ENCODE measurements at places on chromosomes 6 and 20. TPM values are rescaled to one million over a fixed set of nuclear protein-coding genes. Genes with fewer than 3 reads are reported as not detected.

NPBWR2 gene
- not detected for polyA plus RNA-seq

SCRT2 gene
- not detected for polyA plus RNA-seq

MCHR2 gene
- polyA plus RNA-seq: not detected

PHACTR3 gene
- 0.10 TPM for polyA plus RNA-seq

DNA sequence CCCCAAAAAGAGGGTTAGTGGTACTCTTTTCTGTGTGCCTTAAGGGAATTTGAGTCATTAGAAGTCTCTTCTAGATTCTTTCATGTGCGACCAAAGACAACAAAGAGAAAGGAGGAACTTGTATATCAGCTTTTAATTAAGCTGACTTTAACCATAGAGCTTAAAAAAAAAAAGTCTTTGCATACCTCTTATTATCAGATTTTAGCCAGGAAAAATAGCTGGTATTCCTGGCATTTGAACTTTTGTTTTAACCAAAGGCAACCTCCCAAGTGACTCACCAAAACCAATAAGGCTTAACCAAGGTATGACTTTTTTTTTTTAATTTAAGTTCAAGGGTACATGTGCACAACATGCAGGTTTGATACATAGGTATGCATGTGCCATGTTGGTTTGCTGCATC is 375.0 kb downstream of the CDC5L start:
- no peak for DNase-seq

DNA sequence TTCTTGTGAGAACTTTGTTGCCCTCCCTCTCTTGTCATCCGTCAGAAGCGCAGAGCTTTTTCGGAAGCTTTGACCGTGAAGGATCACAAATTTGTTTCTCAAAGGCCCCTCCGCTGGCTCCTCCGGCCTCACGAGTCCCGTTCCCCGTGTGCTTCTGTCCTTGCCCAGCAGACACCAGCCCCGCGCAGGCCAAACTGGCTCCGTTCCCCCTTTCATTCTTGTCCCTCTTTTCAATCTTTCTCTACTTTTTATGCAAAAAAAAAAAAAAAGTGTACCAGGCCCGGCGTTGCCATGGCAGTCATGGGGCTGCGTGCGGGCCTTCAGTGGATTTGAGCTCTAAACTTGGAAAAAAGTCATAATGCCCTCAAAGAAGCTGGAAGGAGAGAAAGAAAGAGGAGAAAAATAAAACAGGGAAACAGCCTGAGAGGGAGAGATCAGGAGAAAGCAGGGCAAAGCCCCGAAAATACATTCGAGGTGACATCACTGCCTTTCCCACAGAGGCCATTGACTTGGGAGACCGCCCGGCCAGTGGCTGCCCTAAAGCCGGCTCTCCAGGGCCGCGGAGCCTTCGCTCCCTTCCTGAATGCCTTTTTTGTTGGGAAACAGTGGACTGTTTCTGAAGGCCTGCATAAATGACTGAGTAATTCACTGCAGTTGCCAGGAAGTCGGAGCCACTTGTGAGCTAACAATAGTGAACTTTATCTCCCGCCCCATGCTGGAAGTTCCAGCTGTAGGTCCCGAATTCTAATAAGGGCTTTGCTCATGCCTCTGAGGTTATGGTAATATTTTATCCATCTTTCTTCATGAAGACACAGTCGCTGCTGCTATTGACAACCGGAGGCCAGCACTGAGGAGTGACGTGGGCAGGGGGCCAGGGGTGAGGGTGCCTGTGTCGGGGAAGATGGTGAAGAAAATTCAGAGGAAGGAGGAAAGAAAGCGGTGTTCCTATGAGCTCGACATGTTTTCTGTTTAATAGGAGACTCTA is 670.9 kb downstream of the QKI start:
- peak; percentile 82 for DNase-seq

DNA sequence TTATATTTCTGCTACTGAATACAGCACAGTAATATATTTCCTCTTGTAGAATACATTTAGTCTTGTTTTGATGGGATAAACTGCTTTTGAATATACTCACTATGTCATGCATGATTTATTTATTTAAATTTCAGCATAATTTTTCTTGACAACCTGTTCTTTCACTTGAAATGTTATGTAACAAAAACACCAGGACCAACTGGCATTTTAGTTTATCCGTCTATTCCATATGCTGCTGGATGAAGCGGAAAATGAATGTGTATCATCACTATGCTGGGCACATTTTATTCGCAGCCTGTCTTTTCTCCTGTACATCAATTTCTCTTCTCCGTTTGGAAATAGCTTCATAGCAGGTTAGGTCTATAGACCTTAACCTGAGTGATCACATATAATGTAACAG is 206.8 kb upstream of the PLCB4 start:
- no peak for DNase-seq

- DNase-seq: no peak
Observed at GRCh38 chr6:16884526-16884925, 123.3 kb upstream of the ATXN1 start.

DNA sequence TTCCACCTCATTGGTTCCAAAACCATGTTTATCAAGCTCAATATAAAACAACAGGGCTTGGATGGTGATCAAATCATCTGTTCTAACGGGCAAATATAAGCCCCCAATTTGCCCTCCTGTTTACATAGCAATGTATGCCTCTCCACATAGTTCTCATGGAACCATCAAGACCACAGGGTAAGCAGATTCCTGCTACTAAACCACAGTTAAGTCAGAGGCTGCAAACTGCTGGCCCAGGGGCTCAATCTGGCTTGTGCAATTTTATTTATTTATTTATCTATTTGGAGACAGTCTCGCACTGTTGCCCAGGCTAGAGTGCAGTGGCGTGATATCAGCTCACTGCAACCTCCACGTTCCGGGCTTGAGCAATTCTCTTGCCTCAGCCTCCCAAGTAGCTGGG is 18.9 kb upstream of the MTHFD1L start:
- no peak for DNase-seq

DNA sequence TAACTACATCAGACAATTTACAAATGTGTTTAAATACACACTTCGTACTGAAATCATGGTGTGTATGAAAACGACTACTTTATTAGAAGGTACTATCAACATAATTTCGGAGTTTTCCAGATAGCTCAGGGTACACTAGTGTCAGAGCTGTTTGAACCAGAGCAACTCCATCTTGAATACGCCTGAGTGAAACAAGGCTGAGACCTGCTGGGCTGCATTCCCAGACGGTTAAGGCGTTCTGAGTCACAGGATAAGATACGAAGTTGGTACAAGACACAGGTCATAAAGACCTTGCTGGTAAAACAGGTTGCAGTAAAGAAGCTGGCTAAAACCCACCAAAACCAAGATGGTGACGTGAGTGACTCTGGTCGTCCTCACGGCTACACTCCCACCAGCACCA is 167.6 kb downstream of the THBS2 start:
- no peak for DNase-seq

DNA sequence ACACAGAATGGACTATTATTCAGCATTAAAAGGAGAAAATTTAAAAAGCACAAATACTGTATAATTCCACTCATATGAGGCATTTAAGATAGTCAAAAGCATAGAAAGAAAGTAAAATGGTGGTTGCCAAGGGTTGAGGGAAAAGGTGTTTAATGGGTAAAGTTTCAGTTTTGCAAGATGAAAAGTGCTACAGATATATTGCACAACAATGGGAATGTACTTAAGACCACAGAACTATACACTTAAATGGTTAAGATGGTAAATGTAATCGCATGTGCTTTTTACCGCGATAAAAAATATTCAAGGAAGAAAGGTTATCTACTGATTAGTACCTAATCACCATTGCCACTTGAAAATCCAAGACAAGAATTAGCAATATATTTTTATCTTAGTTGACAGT is 71.8 kb upstream of the NOX3 start:
- DNase-seq: no peak

DNA sequence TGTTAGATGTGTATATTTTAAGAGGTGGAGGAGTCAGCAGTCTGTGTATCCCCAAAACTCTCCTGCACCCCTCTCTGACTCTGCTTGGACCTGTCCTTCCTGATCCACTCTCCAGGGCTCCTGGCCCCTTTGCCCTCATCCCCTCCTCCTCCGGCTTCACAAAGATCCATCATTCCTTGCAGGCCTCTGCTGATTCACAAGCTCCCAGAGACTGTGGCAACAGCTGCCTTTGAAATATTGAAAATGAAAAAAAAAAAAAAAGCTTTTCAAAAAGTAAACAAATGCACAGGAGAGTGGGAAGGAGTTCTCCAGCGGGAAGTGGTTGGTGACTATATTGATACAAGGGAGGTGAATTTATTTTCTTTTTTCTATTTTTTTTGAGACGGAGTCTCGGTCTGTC is 330.2 kb upstream of the SULF2 start:
- DNase-seq: no peak

DNA sequence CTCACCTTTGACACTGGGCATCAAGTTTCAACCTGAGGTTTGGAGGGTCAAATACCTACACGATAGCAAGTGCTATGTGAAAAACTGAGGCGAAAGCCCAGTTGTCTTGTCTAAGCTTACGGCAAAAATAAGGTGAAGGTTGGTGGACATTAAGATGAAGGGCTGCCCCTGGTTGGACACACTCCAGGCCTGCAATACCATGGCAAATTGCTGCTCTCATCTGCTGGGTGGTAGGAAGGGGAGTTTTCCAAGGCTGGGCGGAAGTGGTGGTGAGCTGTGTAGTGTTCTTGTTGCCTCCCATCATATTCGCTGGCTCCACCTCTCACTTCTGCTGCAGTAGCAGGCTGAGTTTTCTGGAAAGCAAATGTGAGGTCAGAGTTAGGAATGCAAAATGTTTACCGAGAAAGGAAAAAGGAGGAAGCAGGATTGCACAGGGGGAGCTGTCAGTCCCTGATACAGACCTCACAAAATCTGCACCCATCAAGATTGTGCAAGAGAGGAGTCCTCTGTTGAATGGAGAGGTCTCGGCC is 33.7 kb downstream of the SCP2D1 start:
- no peak for DNase-seq

DNA sequence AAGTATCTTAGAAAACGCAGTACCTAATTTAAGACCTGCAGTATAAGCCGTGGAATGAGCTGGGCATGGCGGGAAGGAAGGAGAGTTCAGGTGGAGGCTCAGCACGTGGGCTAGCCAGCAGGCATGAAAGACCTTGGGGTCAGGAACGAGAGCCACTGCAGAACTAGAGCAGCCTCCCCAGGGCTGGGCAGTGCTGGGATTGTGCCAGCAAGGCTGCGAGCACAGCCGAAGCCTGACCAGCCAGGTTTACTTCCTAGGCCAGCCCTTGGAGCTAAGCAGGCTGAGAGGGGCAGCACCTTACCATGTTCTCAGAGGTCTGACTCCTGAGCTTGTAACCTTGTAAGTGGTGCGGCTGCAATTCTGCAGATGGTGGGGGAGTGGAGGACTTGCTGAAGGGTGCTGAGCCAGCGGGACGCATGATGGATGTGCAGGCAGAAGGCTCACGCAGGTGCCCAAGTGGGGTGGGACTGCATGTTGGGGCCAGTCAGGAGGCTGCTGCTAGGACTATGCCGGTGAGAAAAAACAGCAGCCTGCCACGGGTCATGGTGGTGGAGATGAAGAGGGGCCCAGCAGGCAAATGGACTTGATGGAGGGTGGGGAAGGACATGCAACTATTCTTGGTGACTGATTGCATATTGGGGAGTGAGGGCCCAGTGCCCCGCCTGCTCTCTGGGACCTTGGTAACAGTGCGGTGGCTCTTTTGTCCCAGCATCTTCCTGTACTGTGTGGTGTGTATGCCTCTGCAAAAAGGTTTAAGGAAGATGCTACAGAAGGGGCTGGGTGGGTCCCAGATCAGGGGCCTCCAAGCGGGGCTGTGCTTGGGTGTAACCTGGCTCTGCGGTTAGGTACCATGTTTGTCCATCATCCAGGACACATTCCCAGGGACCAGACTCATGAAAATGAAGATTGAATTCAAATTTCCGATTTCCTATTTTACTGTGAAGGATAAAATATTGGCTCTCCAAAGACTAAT is 37.6 kb upstream of the IRF4 start:
- no peak for DNase-seq

GRCh38 chr20:38471987-38472512 is 593 bp upstream of the RALGAPB start:
- no peak for DNase-seq

GRCh38 chr6:53573299-53573698 is 28.4 kb upstream of the GCLC start:
- DNase-seq: no peak

DNA sequence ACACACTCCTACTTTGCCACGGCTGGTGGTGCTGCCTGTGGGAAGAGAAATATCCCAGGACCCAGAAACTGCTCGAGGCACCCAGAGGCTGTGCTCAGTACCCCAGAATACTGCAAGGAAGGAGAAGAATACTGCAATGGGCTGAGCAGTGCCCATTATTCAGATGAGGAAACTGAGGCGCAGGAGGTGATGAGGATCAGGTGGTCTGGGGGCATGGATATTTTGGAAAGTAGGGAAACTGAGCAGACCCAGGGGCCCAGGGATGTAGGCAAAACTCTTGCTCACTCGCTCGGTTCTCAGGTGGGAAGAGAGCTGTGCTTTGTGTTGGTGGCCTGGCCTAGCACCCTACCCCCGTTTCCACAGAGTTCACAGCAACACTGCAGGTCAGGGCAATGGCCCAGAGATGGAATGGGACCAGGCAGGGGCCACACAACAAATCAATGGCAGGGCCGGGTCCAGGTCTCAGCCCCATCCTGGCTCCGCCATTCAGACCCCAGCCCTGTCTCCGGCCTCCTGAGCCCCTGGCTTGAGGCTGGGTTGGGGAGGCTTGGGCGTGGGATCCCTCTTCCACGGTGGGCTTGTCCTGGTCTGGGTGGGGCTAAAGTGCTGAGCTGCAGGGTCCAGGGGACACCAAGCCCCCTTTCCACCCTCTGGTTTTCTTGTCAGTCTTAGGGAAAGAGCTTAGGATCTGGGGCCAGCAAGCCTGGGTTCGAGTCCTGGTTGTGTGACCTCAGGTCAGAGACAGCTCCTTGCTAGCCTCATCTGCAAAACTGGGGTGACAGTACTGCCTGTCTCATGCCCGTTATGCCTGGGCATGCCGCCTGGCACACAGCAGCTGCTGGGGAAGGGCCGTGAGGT is 33.9 kb downstream of the SUN5 start:
- DNase-seq: no peak

DNA sequence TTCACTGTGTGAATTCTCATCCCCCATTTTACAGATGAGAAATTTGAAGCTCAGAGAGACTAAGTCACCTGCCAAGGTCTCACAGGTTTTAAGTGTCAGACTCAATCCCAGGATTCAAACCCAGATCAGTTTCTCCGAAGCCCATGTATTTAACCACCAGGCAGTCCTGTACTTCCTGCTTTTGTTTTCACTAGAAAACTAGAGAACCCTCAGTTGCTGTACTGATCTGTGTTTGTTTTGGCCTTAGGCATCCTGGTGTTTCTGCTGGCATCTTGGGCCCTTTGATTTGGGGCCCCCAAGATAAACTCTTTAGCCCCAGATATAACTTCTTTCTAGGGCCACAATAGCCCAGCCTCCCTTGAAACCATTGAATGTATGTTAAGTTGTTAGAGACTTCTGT is 36.5 kb downstream of the PPP1R16B start:
- no peak for DNase-seq

DNA sequence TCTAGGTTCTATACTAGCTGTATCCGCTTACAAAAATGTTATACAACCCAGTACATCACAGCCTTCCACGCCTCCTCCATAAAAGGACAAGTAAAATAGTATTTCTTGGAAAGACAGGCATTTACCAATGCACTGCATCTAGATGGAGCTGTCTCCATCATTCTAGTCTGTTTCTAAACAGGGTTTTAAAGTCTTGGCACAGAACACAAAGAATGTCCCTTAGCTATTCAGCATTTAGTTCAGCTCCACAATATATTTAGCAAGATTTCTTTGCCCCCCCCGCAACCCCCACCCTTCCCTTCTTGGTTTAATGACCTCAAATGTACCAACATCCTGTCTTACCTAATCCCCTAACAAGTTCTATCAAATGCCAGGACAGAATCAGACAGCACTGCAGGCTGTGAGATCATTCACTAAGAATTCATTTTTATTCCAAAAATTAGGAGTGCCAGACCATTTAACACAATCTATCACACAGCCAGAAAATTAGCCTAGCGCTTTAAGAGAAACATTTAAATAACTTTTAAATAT is 198.6 kb downstream of the BACH2 start:
- DNase-seq: peak; percentile 81

All from psoas muscle (tissue), 8 donors.